ENCODE measurements at places on chromosomes 7 and 10. TPM values are rescaled to one million over a fixed set of nuclear protein-coding genes. Genes with fewer than 3 reads are reported as not detected.

The AKR1D1 gene
- not detected for total RNA-seq

GRCh38 chr7:91462316-91462715, 198.1 kb downstream of the FZD1 start:
- no peaks in the 10 kb centered on the region for H3K4me1 ChIP-seq
- H3K27ac ChIP-seq: no peak overlapping the region
- no peaks in the 10 kb centered on the region for H3K27me3 ChIP-seq
- no peak overlapping the region for H3K4me3 ChIP-seq
- no peak for DNase-seq

The CALD1 gene
- 870 TPM for total RNA-seq

DNA sequence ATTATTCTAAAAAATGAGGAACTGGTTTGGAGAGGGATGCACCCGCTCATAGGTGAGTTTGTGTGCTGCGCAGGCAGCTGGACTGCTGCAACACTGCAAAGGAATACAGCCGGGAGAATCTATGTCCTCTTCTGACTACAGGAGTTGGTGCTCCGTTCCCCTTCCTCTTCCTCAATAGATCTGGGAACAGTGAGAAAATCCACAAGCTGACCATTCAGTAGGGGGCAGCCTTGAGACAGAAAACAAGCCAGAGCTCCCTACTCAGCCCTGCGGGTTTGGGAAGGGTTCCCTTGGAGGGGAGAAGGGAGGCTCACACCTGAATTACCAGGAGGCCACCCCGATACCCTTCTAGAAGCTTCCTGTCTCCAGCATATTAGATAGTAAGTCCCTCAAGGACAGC, 87.3 kb upstream of the FOXI2 start:
- no peaks in the 10 kb centered on the region for H3K4me1 ChIP-seq
- no peak overlapping the region for H3K27ac ChIP-seq
- no peaks in the 10 kb centered on the region for H3K36me3 ChIP-seq
- no peaks in the 10 kb centered on the region for H3K27me3 ChIP-seq
- DNase-seq: no peak

DNA sequence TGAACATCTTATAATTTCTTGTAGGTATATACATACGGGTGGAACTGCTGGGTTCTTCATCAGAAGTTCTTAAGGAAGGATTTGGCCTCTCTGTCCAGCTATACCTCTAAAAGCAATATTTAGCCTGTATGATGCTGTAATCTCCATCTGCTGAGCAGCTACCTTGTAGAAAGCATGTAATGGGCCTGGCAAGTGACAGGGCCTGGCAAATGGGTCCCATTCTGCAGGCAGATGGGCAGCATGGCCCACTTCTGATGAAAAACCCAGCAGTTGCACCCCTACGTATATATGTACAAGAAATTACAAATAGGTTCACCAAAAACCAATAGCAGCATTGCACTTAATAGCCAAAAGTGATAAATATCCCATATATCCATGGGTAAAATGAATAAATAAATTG, 9.0 kb downstream of the PLPP4 start:
- DNase-seq: no peak
- no peaks in the 10 kb centered on the region for H3K36me3 ChIP-seq
- no peak overlapping the region for H3K4me3 ChIP-seq
- H3K27me3 ChIP-seq: no peaks in the 10 kb centered on the region
- H3K27ac ChIP-seq: no peak overlapping the region
- H3K4me1 ChIP-seq: no peaks in the 10 kb centered on the region

GRCh38 chr10:77431980-77432797, 205.4 kb downstream of the KCNMA1 start:
- no peak overlapping the region for H3K4me3 ChIP-seq
- H3K27ac ChIP-seq: no peak overlapping the region
- H3K27me3 ChIP-seq: no peaks in the 10 kb centered on the region
- H3K4me1 ChIP-seq: no peaks in the 10 kb centered on the region
- no peaks in the 10 kb centered on the region for H3K36me3 ChIP-seq

DNA sequence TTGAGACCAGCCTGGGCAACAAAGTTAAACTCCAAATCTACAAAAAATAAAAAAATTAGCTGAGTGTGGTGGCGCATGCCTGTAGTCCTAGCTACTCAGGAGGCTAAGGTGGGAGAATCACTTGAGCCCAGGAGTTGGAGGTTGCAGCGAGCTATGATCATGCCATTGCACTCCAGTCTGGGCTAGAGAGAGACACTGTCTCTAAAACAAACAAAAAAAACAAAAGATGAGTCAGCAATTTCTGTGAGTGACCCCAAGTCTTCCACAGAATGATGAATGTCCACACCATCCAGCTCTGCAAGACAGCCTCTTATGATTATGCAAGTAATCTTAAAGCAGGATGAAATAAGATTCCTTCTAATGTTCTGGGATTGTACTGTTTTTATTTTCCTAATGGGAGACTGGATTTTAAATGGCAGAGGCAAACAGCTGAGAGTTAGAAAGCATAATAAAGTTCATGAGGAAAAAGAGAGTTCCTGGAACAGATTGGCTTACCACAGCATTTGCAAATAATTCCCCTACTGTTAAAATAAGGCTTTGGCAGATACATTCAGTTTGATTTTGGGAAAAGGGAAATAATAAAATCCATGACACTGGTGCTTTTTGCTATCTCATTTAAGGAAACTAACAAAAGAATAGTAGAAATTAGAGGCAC, 18.9 kb upstream of the PRKAR2B start:
- no peak overlapping the region for H3K27ac ChIP-seq
- H3K27me3 ChIP-seq: no peaks in the 10 kb centered on the region
- H3K4me3 ChIP-seq: no peak overlapping the region
- no peaks in the 10 kb centered on the region for H3K36me3 ChIP-seq
- no peak for DNase-seq
- peaks cover 26% of the 10 kb centered on the region for H3K4me1 ChIP-seq

DNA sequence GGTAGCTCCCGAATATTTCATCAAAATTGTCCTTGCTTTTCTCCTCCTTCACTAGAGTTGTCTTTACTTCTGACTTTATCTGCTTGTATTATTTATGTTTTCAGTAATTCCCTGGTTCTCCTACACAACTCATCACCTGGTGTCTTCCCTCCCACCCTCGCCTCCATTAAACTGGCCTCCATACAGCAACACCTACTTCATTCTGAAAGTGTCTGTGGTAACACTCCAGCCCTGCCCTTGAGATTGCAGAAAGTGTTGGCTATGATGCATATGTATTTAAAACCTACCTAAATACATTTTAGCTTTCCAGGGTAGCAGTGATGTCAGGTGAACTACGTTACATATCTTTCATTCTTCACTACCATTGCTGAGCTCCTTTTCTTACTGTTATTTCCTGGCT, 833.3 kb upstream of the LRRN3 start:
- no peak overlapping the region for H3K27ac ChIP-seq
- no peaks in the 10 kb centered on the region for H3K4me1 ChIP-seq
- DNase-seq: no peak
- H3K36me3 ChIP-seq: no peaks in the 10 kb centered on the region

DNA sequence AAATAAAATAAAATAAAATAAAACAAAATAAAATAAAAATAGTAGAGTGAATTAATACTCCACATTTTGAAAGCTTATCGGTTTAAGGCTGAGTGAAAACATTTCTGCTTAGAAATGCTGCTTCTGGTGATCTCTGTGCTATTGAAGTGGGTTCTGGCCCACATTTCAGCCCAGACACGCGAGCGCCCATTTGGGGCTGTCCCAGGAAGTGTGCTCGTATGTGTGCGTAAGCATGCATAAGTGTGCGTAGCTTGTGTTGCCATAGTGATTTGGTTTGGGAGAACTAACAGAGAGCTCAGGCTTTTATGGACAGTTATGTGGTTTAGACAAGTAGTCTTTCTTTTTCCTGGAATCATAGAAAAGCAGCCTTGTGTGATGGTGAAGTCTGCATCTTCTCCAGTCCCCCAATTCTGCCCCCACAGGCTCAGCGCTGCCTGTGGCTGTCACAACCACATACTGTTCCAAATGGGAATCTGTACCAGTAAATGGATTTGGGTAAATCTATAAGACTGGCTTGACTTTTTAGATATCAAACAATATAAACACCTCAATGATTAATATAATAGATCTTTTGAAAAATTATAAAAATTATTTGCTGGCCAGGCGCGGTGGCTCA, 29.8 kb upstream of the PURB start:
- H3K27ac ChIP-seq: peak overlapping the region; percentile 38
- H3K4me3 ChIP-seq: no peak overlapping the region
- H3K36me3 ChIP-seq: no peaks in the 10 kb centered on the region
- no peaks in the 10 kb centered on the region for H3K27me3 ChIP-seq

DNA sequence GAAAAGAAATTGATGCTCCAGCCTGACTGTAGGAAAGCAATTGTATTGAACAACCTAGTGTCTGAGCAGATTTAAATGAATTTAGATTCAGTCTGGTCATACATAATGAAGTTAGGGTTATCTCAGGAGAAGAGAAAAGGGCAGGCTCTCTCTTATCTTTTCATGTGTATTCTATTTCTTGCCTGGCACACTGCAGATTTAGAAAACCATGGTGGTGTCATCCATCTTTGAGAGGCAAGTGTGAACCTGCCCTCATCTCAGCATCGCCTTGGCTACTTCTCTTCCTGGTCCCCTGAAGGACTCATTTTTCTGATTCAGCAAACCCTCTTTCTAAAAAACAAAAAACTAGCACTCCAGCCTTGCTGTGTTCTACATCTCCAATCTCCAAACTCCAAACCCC, 137.7 kb downstream of the LRRC4 start:
- no peaks in the 10 kb centered on the region for H3K27me3 ChIP-seq
- no peak for DNase-seq
- H3K27ac ChIP-seq: no peak overlapping the region
- H3K36me3 ChIP-seq: no peaks in the 10 kb centered on the region
- no peak overlapping the region for H3K4me3 ChIP-seq

DNA sequence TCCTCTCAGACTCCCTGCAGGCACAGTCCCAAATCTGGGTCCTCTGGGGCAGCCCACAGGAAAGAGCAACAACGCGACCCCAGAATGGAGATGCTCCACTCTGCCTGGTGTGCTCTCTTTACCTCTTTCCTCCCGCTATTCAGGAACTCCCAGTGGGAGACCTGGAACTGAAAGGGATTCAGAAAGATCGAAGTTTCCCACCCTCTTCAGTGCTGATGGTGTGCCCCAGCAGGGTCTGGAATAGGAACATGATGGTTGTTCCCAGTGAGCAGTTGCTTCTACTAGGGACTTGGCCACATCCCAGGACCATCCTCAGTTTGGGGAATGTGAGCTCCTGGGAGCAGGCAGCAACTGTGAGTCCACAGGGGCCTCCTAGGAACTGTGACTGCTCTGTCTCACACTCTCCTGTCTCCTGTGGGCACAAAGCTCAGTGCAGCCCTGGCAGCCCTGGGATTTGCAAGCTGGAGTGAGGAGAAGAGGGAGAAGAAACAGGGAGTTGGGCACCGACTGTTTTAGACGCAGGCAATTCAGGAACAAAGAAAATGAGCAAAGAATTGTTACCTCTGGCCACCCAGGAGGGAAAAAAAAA, 17.9 kb downstream of the OR6V1 start:
- no peak overlapping the region for H3K27ac ChIP-seq
- no peak for DNase-seq
- no peaks in the 10 kb centered on the region for H3K27me3 ChIP-seq
- H3K36me3 ChIP-seq: no peaks in the 10 kb centered on the region
- no peak overlapping the region for H3K4me3 ChIP-seq

DNA sequence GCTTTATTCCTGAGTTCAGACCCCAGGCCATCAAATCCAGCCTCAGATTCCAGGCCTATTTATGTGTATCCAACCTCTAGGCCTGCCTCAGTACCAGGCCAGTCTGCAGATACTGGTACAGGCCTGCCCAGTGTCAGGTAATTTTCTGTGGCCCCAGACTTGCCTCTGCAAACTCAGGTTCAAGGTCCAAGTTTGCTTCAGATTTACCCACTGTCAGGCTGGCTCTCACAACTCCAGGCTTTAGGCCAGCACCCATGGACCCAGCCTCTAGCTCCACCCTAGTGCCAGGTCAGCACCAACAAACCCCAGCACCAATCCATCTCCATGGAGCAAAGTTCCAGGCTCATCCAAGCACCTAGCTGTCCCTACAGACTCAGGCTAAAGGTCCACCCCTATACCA, 169.7 kb downstream of the ITGB1 start:
- no peaks in the 10 kb centered on the region for H3K4me1 ChIP-seq
- H3K27ac ChIP-seq: no peak overlapping the region
- H3K27me3 ChIP-seq: no peaks in the 10 kb centered on the region
- no peak for DNase-seq
- no peaks in the 10 kb centered on the region for H3K36me3 ChIP-seq
- no peak overlapping the region for H3K4me3 ChIP-seq

- H3K4me3 ChIP-seq: peak within 1 kb of the TSS; percentile 65
- H3K36me3 ChIP-seq: no peaks in the 10 kb centered on the region
- DNase-seq: no peak
- no peaks in the 10 kb centered on the region for H3K27me3 ChIP-seq
These were observed at the start of gene CUX1 for GRCh38 chr7:101817471-101818286. Gene CUX1, plus strand, starts transcription at chr7:101817626. Its CDS starts 14 bp downstream, at chr7:101817640.

DNA sequence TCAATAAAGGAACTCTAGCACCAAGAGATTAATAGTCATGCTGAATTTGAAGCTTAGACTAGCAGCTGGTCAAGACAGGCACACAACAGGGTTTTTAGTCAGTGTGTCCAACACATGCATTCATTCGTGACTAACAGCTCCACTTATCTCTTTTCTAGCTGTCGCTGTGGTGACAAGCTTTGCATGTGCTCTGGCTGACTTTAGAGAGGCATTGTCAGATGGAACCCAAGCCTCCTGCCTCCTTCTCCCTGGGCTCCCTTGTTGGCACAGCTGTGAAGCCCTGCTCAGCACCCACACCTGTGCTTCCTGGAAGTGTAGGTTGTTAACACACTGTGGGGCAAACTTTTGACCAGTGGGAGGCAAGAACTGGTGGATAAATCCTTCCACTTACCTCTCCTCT, 9.8 kb upstream of the AGK start:
- no peaks in the 10 kb centered on the region for H3K27me3 ChIP-seq
- no peaks in the 10 kb centered on the region for H3K4me1 ChIP-seq
- no peak overlapping the region for H3K4me3 ChIP-seq
- no peaks in the 10 kb centered on the region for H3K36me3 ChIP-seq
- no peak overlapping the region for H3K27ac ChIP-seq

The RABGEF1 gene
- 34.8 TPM for total RNA-seq

- H3K4me1 ChIP-seq: peaks cover 18% of the 10 kb centered on the region
- H3K27me3 ChIP-seq: peaks cover 7% of the 10 kb centered on the region
- no peaks in the 10 kb centered on the region for H3K36me3 ChIP-seq
- H3K4me3 ChIP-seq: peak overlapping the region; percentile 44
- no peak for DNase-seq
These were observed 1.8 kb upstream of the MEOX2 start for GRCh38 chr7:15688279-15688626.

GRCh38 chr10:73060738-73061635, 35.7 kb downstream of the P4HA1 start:
- no peak overlapping the region for H3K4me3 ChIP-seq
- no peaks in the 10 kb centered on the region for H3K27me3 ChIP-seq
- H3K4me1 ChIP-seq: no peaks in the 10 kb centered on the region
- H3K27ac ChIP-seq: no peak overlapping the region
- DNase-seq: no peak

The TMEM140 gene
- 20.5 TPM for total RNA-seq

The CYP2C19 gene
- total RNA-seq: not detected

DNA sequence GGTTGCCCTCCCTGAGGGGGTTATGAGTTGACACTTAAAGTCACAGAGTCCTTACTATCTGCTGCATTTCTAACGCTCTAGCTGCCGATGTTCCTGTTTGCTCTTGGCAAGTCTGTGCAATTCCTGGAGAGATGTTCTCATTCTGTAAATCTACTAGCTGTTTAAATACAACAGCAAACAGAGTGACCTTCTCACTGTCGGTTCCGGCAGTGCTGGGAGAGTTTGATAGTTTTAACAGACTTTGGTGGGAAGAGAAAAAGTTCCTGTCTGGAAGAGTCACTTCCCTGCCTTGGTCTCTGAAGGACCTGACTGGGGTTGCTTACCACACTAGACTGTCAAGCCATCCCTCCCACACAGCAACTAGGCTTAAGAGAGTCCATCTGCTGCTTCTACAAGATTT, 63.3 kb upstream of the ELMO1 start:
- H3K36me3 ChIP-seq: no peaks in the 10 kb centered on the region
- H3K27me3 ChIP-seq: no peaks in the 10 kb centered on the region
- H3K4me1 ChIP-seq: no peaks in the 10 kb centered on the region
- no peak for DNase-seq

The HIBADH gene
- total RNA-seq: 36.6 TPM
